ENCODE measurements at places on chromosomes 3 and 15.
A peak's percentile ranks its signal among the peaks of the same experiment; 100 is the strongest.

- DNase-seq: no peak
Observed at GRCh38 chr15:24919446-24919845, 35.3 kb upstream of the SNRPN start.

GRCh38 chr15:100601163-100601562 is 821 bp downstream of the LINS1 start:
- DNase-seq: no peak

GRCh38 chr15:53569751-53570480 is 189.5 kb downstream of the WDR72 start:
- no peak for DNase-seq

GRCh38 chr3:81968658-81969057 is 207.2 kb upstream of the GBE1 start:
- peak; percentile 61 for DNase-seq

DNA sequence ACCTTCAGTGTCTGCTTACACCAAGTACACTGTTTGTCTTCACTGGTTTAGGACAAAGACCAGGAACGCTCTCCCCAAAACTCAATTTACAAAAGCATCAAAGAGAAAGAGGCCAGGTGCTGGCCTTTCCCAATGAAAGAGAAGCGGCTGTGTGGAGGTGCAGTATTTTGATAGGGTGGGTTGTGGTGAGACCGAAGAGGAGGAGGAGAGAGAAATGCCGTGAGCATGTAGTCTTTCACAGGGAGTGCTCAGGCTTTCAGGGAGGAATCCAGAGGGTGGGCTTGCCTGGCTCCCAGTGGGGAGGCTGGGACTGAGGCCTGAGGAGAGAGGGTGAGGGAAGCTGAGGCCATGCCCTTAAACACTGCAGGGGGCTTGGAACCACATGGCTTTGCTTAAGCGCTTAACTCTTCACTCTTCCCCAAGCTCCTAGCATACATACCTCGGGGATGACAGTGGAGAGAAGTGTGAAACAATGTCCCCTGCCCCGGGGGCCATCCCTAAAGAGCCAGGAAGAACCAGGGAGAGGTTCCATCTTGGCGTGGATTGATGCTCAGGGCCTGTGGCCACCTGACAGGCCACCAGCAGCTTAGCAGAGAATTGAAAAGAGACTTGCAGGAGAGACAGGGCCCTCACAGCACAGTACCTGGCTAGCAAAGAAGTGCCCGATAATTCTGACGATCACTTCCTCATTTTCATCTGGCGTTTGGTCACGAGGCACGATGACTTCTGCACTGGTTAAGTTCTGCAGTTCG is 60.5 kb downstream of the SENP2 start:
- no peak for DNase-seq

DNA sequence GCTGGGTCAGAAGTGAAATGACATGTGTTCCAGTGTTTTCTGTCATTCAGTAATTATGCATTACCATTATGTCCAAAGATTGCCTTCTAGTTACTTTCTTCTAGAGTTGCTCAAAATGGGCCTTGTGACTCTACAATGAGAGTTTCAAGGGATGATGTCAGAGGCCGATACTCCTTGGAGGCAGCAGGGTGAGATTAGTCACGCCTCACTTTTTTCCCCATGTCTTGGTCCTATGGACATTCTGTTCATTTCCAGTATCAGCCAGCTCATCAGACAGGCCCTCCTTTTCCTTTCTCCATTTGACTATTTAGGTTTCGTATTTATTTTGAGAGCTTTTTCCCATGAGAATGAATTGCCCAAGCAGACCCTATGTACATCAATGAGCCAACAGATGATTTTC is 17.5 kb downstream of the VGLL3 start:
- DNase-seq: peak; percentile 81
